ENCODE measurements at places on chromosomes 3 and 15.

GRCh38 chr3:71102111-71102983 is 481.2 kb downstream of the FOXP1 start:
- no peak for DNase-seq

DNA sequence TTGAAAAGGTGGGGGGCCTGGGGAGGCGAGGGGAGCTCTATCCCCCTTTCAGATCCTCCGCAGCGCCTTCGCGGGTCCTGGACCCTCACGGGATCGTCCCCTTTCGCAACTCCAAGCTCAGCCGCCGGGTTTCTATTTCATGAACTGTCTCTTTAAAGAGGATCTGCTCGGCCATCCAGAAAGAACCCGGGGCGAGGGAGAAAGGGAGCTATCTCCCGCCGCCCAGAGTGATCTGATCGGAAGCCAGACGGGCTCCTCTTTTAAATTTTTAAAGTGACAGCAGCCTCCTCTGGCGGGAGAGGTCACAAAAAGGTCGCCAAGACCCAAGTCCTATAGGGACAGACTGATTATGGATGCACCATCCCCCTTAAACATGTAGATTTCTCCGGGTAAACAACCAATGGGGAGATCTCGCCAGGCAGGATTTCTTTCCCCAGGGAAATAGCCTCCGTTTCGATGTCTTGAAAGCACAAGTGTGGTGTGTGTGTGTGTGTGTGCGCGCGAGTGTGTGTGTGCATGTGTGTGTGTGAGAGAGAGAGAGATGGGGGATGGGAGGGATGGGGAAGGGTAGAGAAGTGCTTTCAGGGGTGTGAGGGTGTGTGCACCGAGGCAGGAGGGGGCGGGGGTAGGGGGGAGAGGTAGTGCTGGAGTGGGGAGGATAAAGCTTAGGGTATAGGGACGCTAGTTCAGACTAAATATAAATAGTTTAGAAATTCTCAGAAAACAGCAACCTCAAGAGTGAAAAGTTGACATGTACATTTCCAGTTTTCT is 516.1 kb downstream of the MECOM start:
- DNase-seq: peak; percentile 20

GRCh38 chr15:91228890-91229289 is 128.8 kb downstream of the SV2B start:
- DNase-seq: no peak

DNA sequence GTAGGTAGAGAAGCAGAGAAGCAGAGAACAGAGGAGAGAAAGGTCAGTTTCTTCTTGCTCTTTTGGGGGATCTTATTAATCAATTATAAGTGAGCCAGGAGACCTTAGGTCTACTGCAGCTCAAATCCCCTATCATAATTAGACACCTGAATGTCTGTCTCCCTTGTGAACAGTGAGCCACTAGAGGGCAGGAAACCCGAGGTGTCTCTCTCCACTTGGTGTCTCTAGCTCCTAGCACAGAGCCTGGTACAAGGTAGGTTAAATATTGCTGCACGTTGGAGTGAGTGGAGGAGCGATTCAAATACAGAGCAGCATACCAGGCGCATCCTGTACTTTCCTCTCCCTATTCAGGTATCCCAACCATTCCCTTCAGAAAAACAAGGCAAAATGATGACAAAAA is 2.0 kb upstream of the ST8SIA2 start:
- DNase-seq: peak; percentile 52

- no peak for DNase-seq
Observed at GRCh38 chr3:184739594-184740505, 28.0 kb upstream of the MAGEF1 start.

- no peak for DNase-seq
Observed at GRCh38 chr3:21331857-21332256, 419.2 kb downstream of the ZNF385D start.

DNA sequence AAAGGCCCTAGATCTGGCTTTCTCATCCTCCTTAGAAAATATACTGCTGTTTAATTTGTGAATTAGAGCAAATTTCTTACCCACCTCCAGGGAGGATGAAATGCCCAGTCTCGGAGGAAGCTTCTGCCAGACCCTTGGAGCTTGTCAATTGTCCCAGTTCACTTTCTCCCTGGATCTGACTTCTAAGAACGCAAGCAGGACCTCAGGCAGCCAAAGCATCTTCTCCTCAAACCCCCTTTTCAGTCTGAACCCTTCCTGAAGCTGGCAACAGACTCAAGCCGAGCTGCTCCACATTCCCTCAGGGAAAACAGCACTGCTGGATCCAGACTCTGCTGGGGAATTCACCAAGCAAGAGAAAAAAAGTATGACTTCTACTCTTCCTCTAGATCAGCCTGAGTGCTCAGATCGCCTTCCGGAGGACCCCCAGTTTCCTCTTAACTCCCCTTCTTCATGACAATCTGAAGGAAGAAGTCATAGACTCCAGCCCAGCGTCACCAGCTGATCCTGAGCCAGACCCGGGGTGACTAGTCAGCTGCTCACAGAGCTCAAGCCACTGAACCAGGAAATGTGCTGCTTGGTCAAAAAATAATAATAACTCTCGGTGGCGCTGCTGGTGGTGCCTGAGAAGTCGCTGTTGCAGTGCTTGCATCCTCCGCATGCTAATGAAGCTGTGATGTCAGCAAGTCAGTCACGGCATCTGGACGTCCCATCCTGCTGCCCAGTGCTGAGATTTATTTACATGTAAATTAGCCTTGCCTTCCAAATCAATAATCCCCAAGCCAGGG is at the start of gene PRICKLE2:
Gene PRICKLE2 (minus strand): TSS at position 641 of the 785 bp plus-strand sequence. CDS start 26,539 bp downstream, outside the sequence.
- DNase-seq: peak; percentile 5

GRCh38 chr15:83067638-83067962 is 548 bp upstream of the BTBD1 start:
- no peak for DNase-seq

DNA sequence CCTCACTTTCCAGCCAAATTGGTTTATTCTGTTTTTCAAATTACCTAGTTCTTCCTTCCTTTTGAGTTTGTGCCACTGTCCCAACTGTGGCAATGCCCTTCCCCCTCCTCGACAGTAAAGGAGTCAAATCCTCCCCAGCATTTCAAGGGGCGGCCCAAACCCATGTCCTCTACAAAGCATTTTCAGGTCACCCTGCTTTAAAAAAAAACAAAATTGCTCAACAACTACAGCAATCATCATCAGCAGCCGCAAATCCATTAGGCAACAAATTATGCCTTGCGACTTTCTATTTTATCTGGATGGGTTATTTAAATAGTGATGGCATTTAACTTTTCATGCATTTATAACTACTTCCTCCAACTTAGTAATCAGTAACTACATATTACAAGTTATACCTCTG is 32.7 kb downstream of the PLD1 start:
- no peak for DNase-seq

- DNase-seq: no peak
Observed at GRCh38 chr3:8541486-8541885, 39.9 kb downstream of the LMCD1 start.

DNA sequence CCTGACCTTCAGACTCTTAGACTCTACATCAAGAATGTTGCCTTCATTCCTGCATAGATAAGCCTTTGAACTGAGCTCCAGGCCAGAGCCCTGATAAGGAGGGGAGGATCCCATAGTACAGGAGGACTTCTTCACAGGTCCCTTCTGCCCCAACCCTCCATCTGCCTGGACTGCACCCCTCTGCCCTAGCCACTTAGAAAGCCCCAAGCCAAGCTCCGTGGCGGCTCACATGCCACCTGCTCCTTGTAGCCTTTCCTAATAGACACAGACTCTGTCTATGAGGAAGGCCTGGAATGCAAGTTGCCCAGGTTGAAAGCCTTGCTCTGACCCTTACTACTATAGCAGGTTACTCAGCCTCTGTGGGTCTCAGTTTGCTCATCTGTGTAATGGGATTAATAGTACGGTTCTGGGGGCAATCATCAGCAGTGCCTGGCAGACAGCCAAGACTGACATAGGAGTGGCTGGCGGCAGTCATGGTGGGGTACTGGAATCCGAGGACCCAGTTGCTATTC is 11.6 kb downstream of the PCSK6 start:
- no peak for DNase-seq

DNA sequence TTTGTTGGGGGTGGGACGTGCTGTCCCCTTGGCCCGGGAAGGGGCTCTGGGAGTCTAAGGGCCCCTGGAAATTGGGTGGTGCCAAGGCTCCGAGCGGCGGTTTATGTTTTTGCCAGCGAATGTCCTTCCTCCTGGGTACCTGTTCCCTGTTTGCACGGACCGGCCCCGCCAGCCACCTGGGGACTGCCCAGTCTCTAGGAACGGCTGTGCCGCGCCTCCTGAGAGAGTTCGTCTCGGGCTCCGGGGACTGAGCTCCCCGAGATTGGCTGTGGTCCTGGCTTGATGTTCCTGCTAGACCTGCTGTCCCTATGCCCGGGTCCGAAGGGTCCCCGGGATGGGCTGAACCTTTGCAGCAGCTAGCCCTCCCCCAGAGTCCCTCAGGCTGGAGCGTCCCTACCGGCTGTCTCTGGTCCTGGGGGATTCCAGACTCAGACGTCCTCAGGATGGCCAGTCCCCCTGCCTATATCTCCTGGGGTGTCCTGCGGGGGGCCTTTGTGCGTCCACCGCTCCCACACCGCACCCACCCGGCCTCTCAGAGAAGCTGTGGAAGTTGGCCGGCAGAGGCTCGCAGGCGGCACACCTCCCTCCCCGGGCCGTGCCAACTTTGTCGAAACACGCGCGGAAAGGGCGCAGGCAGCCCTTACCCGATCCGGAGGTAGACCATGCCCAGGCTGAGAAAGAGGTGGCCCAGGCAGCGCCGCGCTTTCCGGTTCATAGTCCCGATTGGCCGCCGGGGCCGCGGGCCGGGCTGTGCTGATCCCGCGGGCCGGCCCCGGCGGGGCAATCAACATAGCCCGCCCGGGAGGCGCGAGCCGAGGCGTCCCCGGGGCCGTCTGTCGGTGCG is 547 bp downstream of the WNT7A start:
- DNase-seq: peak; percentile 60

GRCh38 chr15:75347222-75348033 is 589 bp downstream of the NEIL1 start:
- DNase-seq: peak; percentile 72

DNA sequence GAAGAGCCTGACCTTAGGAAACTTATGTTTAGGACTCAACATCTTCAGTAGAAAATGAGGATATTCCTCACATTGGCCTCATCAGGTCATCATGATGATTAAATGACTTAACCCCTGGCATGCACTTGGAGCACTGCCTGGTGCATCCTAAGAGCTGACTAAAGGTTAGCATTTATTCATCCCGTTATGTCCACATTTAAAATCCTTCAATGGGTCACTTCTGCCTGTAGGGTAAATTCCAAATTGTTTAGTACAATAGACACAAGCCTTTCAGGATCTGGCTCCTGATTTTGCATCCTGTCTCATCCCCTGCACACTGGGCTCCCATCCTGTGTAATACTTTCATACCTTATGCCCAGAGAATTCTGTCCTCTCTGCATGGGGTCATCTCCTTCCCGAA is 195.2 kb upstream of the MCTP2 start:
- no peak for DNase-seq

- no peak for DNase-seq
Observed at GRCh38 chr3:97197083-97197482, 382.7 kb downstream of the EPHA6 start.

DNA sequence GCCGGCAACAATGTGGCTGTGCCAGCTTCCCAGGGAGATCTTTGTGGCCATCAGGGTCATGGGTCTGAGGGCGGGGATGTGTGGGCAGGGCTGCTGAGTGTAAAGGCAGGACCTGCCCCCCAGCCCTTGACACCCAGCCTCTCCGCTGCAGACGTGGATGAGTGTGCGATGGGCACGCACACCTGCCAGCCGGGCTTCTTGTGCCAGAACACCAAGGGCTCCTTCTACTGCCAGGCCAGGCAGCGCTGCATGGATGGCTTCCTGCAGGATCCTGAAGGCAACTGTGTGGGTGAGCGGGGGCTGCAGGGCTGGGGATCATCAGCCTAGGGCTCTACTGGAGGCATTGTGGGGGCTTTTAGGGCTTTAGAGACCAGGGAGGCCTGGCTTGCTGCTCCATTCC is 78.8 kb downstream of the FBLN2 start:
- no peak for DNase-seq

GRCh38 chr3:183455089-183455488 is 26.7 kb upstream of the MCF2L2 start:
- DNase-seq: no peak

- no peak for DNase-seq
Observed at GRCh38 chr15:36988947-36989346, 111.4 kb downstream of the MEIS2 start.

DNA sequence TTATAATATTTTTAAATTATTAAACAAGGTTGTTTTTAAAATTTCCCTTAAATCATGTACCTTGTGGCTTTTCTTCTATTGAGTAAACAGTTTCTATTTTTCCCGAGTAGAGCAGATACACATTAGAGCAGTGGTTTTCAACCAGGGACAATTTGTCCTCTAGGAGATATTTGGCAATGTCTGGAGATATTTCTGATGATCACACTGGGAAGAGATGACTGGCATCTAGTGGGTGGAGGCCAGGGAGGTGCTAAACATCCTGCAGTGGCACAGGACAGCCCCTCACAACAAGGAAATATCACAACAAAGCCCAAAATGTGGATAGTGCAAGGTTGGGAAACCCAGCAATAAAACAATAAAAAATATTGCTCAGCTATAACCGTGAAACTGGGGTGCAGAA is 113.0 kb upstream of the PTPRG start:
- DNase-seq: no peak

DNA sequence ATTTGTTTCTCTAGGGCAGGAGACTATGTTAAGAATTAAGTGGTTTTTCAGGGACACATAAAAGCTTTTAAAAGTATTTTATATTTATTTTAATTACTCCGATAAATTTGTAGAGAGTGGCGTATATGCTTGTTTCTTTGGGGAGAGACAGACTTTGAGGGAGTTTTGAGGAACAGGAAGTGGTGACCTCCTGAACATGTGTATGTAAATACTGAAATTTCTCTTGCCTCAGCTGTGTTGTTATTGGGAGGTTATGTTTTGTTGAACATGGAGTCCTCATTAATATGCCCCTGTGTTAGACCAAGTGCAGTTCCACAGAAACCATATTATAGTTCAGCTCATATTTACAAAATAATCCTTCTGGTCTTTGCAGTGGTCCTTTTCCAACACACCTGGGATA is 41.8 kb upstream of the UTS2B start:
- DNase-seq: no peak

DNA sequence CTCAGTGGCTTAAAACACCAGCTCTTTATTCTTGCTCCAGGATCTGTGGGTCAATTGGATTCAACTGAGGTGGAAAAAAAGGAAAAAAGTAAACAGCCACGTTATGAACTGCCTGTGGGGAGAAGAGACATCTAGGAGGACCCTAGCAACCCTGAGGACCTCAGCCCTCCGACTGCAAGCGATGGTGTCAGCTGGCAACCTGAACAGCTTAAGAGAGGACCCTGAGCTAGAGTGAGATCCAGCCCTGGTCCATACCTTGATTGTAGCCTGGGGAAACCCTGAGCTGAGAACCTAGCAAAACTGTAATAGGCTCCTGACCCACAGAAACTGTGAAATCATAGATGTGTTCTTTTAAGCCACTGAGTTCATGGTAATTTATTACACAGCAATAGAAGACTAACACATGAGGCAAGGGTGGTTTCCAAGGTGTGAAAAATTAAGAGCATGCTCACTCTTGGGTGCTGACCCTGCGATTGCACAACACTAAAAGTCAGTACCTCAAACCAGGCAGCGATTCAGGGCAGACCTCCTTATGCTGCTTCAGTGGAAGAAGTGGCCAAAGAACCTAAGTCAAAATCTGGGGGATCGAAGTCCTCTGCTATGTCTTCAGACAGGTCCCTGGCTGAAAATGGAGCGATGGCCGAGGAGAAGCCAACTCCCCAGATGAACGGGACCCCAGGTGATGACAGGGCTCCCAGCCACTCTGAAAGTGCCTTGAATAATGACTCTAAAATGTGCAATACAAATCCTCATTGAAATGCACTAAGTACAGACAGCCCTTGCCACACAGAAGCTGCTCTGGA is 57.7 kb downstream of the GASK1A start:
- DNase-seq: no peak
